ENCODE measurements at places on chromosomes 6 and 20.

DNA sequence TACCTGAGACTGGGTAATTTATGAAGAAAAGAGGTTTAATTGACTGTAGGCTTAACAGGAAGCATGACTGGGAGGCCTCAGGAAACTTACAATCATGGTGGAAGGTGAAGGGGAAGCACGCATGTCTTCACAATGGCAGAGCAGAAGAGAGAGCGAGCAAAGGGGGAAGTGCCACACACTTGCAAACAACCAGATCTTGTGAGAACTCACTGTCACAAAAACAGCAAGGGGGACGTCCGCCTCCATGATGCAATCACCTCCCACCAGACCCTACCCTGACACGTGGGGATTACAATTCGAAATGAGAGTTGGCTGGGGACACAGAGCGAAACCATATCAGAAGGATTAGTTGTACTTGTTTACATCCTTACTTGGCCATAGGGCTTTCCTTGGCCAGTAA is 49.7 kb downstream of the FIG4 start:
- H3K4me1 ChIP-seq: no peaks in the 10 kb centered on the region
- no peaks in the 10 kb centered on the region for H3K27me3 ChIP-seq
- DNase-seq: no peak
- H3K36me3 ChIP-seq: no peaks in the 10 kb centered on the region
- H3K4me3 ChIP-seq: no peak overlapping the region
- H3K27ac ChIP-seq: no peak overlapping the region

DNA sequence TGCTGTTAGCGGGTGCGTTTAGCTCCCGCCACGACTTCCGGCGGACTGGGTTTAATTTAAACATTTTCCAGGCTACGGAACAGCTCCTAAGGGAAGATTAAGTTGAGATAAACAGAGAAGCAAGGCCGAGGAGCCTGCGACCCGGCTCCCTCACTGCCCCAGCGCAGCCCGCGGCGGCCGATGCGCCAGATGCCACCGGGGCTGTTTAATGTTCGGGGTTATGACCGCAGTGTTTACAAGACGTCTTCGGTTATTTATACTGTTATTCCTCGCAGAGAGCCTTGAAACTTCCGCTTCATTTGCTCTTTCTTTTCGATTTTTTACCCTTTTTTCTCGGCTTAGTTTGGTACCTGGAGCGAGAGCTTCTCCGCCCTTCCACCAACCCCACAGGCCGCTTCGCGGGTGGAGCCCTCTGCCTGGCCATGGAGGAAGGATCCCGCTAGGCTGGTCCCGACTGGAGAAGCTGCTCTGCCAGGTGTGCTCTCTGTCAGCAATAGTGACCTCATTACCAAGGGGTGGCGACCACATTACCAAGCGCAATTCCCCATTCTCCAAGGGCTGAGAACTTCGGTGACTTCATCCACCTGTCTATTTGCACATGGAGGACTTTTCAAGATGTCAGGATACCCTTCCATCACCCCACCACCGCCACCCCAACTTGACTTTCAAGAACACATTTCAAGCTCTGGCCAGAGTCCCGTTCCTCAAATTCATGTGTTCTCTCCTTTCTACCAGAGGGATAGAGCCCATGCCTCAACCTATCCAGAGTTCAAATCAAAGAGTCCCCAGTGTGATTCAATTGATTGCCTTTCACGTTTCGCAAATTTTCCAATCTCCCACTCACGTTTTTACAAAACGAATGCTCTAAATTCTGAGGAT is 4.1 kb downstream of the TCF21 start:
- H3K27me3 ChIP-seq: peaks cover 11% of the 10 kb centered on the region
- no peak for DNase-seq
- no peak overlapping the region for H3K4me3 ChIP-seq
- no peaks in the 10 kb centered on the region for H3K36me3 ChIP-seq
- H3K4me1 ChIP-seq: no peaks in the 10 kb centered on the region

GRCh38 chr6:99608059-99608885 is 1.6 kb downstream of the PRDM13 start:
- peak overlapping the region; percentile 5 for H3K4me3 ChIP-seq
- no peaks in the 10 kb centered on the region for H3K36me3 ChIP-seq
- DNase-seq: no peak
- H3K27me3 ChIP-seq: peaks cover 18% of the 10 kb centered on the region

- no peaks in the 10 kb centered on the region for H3K36me3 ChIP-seq
- DNase-seq: peak; percentile 82
- no peaks in the 10 kb centered on the region for H3K27me3 ChIP-seq
Observed at GRCh38 chr6:168196385-168196860, 117.4 kb upstream of the FRMD1 start.

GRCh38 chr6:137536104-137536773 is 42.0 kb upstream of the OLIG3 start:
- H3K36me3 ChIP-seq: no peaks in the 10 kb centered on the region
- H3K27ac ChIP-seq: no peak overlapping the region
- H3K27me3 ChIP-seq: no peaks in the 10 kb centered on the region
- H3K4me1 ChIP-seq: no peaks in the 10 kb centered on the region

DNA sequence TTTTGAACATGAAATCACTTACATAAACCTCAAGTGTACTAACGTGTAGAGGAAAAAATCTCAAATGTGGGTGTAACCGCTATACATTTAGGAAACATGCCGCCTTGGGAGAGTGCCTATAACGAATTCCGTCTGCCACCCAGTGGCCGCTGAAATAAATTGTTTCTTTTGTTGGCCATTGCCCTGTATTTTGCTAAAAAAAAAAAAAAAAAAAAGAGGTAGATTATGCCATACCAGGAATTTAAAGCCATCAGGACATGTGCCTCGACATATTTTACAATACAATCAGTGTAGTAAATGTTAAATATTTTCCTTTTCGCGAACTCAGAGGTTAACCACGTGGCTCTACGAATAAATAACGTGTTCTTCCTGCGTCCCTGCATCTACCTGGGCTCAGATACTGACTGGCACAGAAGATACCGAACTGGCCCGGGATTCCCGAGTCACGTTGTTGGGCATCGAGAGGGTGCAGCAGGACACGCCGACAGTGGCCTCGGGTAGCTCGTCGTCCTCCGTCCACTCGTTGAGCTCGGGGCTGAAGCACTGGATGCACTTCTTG is 14.3 kb downstream of the KLHL31 start:
- no peaks in the 10 kb centered on the region for H3K36me3 ChIP-seq
- peak overlapping the region; percentile 74 for H3K27ac ChIP-seq
- H3K4me1 ChIP-seq: no peaks in the 10 kb centered on the region

GRCh38 chr6:93407186-93407585 is 12.2 kb downstream of the EPHA7 start:
- no peaks in the 10 kb centered on the region for H3K4me1 ChIP-seq
- no peaks in the 10 kb centered on the region for H3K27me3 ChIP-seq
- H3K36me3 ChIP-seq: peaks cover 3% of the 10 kb centered on the region
- H3K4me3 ChIP-seq: no peak overlapping the region
- DNase-seq: no peak

DNA sequence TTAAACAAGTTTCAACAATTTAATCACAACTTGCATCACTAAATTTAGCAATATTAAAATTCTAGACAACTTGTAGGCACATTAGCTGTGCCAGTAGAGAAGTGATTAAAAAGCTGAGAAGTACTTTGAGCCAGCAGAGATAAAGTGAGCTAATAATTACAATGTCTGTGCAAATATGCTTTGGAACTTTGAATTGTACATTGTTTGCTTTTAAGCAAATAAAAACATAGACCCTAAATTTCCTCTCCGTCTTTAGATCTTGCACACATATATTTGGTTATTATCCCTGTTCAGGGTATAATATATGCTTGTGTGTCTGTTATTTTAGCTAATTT is 44.2 kb upstream of the DEFB112 start:
- no peak for DNase-seq
- H3K4me1 ChIP-seq: no peaks in the 10 kb centered on the region
- no peaks in the 10 kb centered on the region for H3K36me3 ChIP-seq
- H3K4me3 ChIP-seq: no peak overlapping the region
- H3K27me3 ChIP-seq: no peaks in the 10 kb centered on the region
- H3K27ac ChIP-seq: no peak overlapping the region

GRCh38 chr6:88246654-88247053 is 80.5 kb upstream of the CNR1 start:
- no peaks in the 10 kb centered on the region for H3K27me3 ChIP-seq
- no peak overlapping the region for H3K27ac ChIP-seq
- H3K4me1 ChIP-seq: no peaks in the 10 kb centered on the region

- H3K27ac ChIP-seq: peak overlapping the region; percentile 91
- DNase-seq: no peak
- no peaks in the 10 kb centered on the region for H3K27me3 ChIP-seq
- peak overlapping the region; percentile 74 for H3K4me3 ChIP-seq
Observed at GRCh38 chr6:30571762-30572082, 480 bp downstream of the ABCF1 start.

DNA sequence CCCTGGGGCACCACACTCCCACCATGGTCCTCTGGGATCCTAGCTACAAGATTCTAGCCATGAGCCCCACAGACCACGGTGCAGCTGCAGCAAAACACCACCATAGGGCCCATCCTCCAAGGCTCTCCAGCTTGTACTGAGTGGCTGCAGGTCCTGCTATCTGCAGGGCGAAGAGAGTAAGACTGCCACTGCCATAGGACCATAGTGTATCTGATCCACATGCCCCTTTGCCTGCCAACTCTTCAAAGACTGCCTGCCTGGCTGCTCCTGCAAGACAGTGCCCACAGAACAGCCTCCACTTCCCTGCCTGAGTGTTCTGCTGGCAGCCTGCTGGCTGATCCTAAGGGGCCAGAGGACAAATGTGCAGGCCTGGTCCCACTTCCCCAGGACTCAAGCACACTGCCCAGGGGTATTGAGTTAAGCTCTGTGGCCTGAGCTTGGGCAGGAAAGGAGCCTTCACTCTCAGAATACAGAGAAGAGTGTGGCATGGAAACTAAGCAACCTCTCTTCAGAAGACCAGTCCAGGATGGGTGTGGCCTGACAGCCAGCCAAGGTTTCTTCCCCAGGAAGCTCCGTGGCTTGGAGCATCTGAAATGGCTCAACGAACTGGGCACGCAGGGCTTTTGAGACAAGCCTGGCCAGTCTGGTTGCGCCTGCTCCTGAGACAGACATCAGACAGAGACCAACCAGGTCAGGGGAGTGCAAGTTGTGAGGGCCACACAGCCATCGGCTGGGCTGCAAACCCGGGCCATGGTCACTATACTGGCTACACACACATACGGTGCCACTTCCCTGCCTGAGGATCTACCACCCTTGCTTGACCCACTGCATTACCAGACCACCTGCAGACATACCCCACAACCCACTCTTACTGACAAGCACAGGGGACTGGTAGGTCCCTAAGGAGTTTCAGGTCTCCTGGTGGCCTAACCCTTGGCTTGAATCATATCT is 54.5 kb downstream of the RNGTT start:
- no peaks in the 10 kb centered on the region for H3K27me3 ChIP-seq
- H3K4me1 ChIP-seq: no peaks in the 10 kb centered on the region
- no peak overlapping the region for H3K4me3 ChIP-seq
- H3K27ac ChIP-seq: no peak overlapping the region
- no peak for DNase-seq

- DNase-seq: no peak
- H3K27ac ChIP-seq: no peak overlapping the region
- no peak overlapping the region for H3K4me3 ChIP-seq
- no peaks in the 10 kb centered on the region for H3K36me3 ChIP-seq
- H3K27me3 ChIP-seq: no peaks in the 10 kb centered on the region
Observed at GRCh38 chr6:33894438-33894837, 90.6 kb upstream of the MLN start.

GRCh38 chr20:63049561-63050221 is 42.9 kb upstream of the BHLHE23 start:
- no peaks in the 10 kb centered on the region for H3K27me3 ChIP-seq
- no peak overlapping the region for H3K4me3 ChIP-seq
- DNase-seq: no peak
- no peak overlapping the region for H3K27ac ChIP-seq

GRCh38 chr6:2448826-2449571 is 203.6 kb upstream of the GMDS start:
- peak overlapping the region; percentile 38 for H3K27ac ChIP-seq
- H3K36me3 ChIP-seq: no peaks in the 10 kb centered on the region
- no peaks in the 10 kb centered on the region for H3K27me3 ChIP-seq
- DNase-seq: peak; percentile 30
- H3K4me3 ChIP-seq: peak overlapping the region; percentile 46
- no peaks in the 10 kb centered on the region for H3K4me1 ChIP-seq

- no peak overlapping the region for H3K27ac ChIP-seq
- H3K27me3 ChIP-seq: peaks cover 10% of the 10 kb centered on the region
- no peak for DNase-seq
- no peak overlapping the region for H3K4me3 ChIP-seq
Observed at GRCh38 chr6:33828764-33829731, 25.2 kb upstream of the MLN start.

DNA sequence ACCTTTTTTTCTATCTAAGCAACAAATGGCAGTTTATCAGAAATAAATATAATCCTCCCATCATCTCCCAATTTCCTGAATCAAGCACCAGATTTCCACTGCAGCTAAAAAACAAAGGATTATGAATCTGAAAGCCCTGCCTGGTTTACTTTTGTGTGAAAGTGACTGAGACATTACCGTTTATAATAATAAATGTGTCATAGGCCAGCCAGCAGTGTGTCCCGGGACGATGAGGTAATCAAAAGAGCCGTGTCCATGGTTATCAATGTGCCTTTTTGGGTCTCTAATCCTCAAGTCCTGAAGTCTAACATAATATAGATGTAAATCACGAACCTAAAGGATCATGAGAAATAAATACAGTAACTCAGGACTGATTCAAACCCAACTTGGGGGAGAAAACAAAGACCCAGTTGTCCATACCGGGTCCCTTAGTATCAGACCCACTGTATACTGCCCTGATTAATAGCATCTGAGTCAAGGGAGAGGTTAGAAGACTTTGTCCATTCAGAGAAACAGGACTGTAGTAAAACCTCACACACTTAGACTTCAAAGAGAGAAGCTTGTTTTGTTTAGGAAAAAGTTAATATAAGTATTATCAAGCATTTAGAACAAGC is 149.1 kb downstream of the SASH1 start:
- peaks cover 6% of the 10 kb centered on the region for H3K4me1 ChIP-seq
- H3K27ac ChIP-seq: peak overlapping the region; percentile 83

- no peak overlapping the region for H3K4me3 ChIP-seq
- no peaks in the 10 kb centered on the region for H3K36me3 ChIP-seq
- no peaks in the 10 kb centered on the region for H3K4me1 ChIP-seq
- H3K27me3 ChIP-seq: no peaks in the 10 kb centered on the region
- DNase-seq: no peak
Observed at GRCh38 chr20:35527122-35527769, 2.2 kb downstream of the C20orf173 start.

GRCh38 chr6:17984812-17985670 is 2.4 kb downstream of the KIF13A start:
- H3K27ac ChIP-seq: peak overlapping the region; percentile 42
- no peaks in the 10 kb centered on the region for H3K27me3 ChIP-seq
- no peaks in the 10 kb centered on the region for H3K36me3 ChIP-seq
- DNase-seq: no peak
- H3K4me1 ChIP-seq: no peaks in the 10 kb centered on the region

DNA sequence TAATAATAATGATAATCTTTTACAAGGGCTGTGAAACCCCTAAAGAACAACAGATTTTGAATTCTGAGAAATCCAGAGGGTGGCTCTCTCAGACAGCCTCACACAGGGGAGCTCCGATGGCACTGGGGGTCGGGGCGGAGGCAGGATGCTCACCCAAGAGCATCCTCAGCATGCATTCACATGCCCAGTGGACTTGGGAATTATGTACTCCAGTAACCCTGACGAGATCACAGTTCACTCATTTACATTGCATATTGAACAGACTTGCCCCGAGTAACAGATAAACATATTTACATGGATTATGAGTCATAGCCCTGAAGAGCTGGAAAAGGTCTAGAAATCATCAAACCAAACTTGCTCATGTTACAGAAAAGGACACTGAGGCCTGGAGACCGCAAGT is 482.7 kb upstream of the JARID2 start:
- DNase-seq: no peak
- H3K4me3 ChIP-seq: no peak overlapping the region
- no peaks in the 10 kb centered on the region for H3K4me1 ChIP-seq
- H3K36me3 ChIP-seq: no peaks in the 10 kb centered on the region
- no peak overlapping the region for H3K27ac ChIP-seq
